ENCODE measurements at places on chromosomes 6 and 20.

- no peak overlapping the region for H3K4me3 ChIP-seq
- H3K36me3 ChIP-seq = no peaks in the 10 kb centered on the region
- peak overlapping the region; percentile 46 for H3K27ac ChIP-seq
- H3K4me1 ChIP-seq = peaks cover 51% of the 10 kb centered on the region
These were observed 19.1 kb downstream of the MDFI start for GRCh38 chr6:41657131-41658094.

DNA sequence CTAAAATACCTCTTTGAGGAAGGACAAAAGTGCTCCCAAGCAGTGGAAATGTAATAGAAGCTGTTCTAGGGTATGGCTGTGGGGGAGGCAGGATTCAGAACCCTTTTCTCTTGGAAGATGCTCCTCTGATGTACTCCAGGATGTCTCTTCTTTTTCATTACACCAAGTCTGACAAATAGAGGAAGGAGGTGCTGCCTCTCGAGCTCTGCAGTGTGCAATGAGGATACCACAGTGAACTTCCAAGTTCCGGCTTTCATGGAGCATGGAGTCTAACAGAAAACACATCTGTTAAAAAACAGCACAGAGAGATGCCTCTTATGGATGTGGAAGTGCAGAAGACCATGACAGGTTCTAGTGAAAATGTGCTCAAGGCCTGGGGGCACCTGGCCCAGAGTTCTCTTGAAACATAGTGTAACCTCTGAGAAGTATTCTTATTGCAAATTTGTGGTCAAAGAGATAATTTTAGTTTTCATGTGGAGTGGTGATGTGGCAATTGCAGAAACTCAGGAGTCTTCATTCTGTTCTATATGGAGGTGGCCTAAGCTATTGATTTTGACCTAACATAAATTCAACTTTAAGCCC, 362.0 kb upstream of the CITED2 start:
- DNase-seq = no peak
- H3K4me3 ChIP-seq = no peak overlapping the region
- no peaks in the 10 kb centered on the region for H3K27me3 ChIP-seq
- no peak overlapping the region for H3K27ac ChIP-seq
- H3K4me1 ChIP-seq = no peaks in the 10 kb centered on the region

DNA sequence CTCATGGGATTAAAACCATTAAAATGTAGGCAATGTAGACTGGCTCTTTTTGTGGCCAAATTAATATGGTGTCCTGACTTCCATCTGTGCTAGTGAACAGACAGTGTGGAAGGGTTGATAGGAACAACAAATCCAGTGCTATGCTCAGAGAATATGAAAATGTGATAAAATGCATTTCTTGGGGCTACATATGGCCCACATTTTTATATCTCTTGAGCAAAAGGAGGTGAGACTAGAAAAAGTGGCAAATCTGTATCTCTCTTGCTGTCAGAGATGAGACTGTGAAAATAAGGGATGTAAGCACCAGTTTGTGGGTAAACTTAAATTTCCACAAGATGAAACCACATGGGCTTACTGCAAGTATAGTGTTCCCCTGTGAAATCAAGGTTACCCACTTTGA, 162.1 kb downstream of the PHF3 start:
- no peaks in the 10 kb centered on the region for H3K36me3 ChIP-seq
- no peak overlapping the region for H3K27ac ChIP-seq
- no peak overlapping the region for H3K4me3 ChIP-seq
- no peak for DNase-seq

DNA sequence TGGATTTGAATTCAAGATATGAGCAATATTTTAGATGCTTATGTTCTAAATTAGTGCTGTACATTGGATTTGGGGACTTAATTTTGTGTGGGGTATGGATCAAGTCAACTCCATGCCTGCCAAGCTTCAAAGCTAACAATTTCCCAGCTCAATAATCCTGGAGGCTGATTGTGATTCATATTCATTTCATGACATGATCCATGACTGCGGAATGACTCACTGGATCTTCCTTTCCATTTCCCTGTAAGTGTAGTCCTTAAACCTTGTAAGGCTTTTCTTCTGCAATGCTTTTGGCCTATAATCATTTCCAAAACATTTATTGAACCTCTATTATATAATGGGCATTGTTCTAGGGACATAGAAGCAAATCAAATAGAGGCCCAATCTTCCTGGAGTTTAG, 44.7 kb upstream of the CCN2 start:
- H3K4me1 ChIP-seq = no peaks in the 10 kb centered on the region
- no peak overlapping the region for H3K4me3 ChIP-seq
- H3K36me3 ChIP-seq = no peaks in the 10 kb centered on the region

- no peak for DNase-seq
- no peaks in the 10 kb centered on the region for H3K36me3 ChIP-seq
- H3K4me3 ChIP-seq = no peak overlapping the region
- H3K27me3 ChIP-seq = no peaks in the 10 kb centered on the region
These were observed 276.8 kb upstream of the HSF2 start for GRCh38 chr6:122122686-122123085.

- H3K4me3 ChIP-seq = peak overlapping the region; percentile 98
- no peaks in the 10 kb centered on the region for H3K36me3 ChIP-seq
- peak; percentile 71 for DNase-seq
- H3K27ac ChIP-seq = peak overlapping the region; percentile 98
- H3K27me3 ChIP-seq = peaks cover 8% of the 10 kb centered on the region
- peaks cover 24% of the 10 kb centered on the region for H3K4me1 ChIP-seq
These were observed 381 bp downstream of the MAP3K7 start for GRCh38 chr6:90586546-90586835.

DNA sequence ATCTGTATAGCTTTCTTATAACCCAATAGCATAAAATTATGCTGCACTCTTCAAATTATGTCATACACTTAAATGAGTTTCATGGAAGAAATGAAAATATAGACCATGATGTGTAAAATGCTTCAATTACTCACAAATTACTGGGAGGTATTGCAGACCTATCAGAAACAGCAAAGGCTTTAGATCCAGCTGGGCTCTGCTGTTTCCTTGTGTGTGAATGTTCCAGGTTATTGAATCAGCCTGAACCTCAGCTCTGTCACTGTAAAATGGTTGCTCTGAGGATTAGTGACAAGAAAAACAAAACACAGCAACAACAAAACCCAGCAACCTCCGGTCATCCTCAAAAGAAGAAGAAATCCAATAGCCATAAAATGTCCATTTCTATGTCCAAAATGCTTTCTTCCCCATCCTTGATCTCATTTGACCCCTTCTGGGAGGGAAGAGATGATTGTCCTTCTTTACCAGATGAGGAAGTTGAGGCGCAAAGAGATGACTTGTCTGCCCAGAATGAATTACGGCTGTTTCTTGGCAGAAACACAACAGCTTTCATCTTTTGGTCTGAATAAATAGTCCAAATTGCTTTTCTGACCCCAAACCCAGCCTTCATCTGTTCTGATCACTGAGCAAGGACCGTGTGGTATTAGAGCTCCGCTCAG, 42.2 kb upstream of the TGM6 start:
- H3K4me1 ChIP-seq = no peaks in the 10 kb centered on the region
- H3K27ac ChIP-seq = no peak overlapping the region
- no peaks in the 10 kb centered on the region for H3K36me3 ChIP-seq
- no peak for DNase-seq
- H3K27me3 ChIP-seq = peaks cover 12% of the 10 kb centered on the region

GRCh38 chr20:4022386-4023286, 7.3 kb upstream of the RNF24 start:
- H3K4me1 ChIP-seq = peaks cover 20% of the 10 kb centered on the region
- no peak for DNase-seq
- peak overlapping the region; percentile 2 for H3K27ac ChIP-seq
- H3K36me3 ChIP-seq = no peaks in the 10 kb centered on the region
- H3K27me3 ChIP-seq = peaks cover 4% of the 10 kb centered on the region

GRCh38 chr6:156651486-156651885, 125.7 kb upstream of the ARID1B start:
- no peak overlapping the region for H3K4me3 ChIP-seq
- DNase-seq = no peak
- H3K4me1 ChIP-seq = peaks cover 14% of the 10 kb centered on the region
- no peak overlapping the region for H3K27ac ChIP-seq
- H3K36me3 ChIP-seq = no peaks in the 10 kb centered on the region

DNA sequence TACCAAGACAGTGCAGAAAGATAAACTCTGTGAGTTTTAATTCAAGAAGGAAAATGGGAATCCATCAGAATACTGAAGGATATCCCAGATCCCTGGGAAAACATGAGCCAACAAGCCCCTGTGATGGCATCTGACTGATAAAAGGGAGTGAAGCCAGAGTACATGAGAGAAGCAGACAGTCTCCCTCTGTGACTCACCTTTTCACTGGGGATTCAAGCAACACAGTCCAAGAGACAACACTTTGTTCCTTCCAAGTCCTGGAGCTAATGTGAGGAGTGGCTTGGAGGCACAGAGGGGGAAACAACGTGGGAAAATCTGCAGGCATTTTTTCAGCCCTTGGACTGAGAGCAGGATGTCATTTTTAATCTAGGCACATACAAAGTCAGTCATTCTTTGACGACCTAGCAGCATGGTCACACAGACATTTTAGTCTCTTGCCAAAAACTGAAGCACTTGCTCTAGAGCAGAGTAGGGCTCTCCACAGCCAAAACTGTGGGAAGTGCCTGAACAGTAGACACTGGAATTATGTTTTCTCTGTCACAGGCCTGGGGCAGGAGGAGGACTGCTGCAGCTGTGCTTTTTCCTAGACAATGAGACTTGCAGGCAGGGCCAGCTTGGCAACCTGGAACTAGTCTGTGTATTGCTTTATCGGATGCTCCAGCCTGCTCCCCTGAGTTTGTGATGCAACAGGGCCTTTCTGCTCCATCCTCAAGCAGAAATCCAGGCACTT, 465.0 kb upstream of the GJE1 start:
- no peak for DNase-seq
- H3K4me1 ChIP-seq = peaks cover 5% of the 10 kb centered on the region
- no peaks in the 10 kb centered on the region for H3K27me3 ChIP-seq
- H3K36me3 ChIP-seq = no peaks in the 10 kb centered on the region
- H3K27ac ChIP-seq = no peak overlapping the region

DNA sequence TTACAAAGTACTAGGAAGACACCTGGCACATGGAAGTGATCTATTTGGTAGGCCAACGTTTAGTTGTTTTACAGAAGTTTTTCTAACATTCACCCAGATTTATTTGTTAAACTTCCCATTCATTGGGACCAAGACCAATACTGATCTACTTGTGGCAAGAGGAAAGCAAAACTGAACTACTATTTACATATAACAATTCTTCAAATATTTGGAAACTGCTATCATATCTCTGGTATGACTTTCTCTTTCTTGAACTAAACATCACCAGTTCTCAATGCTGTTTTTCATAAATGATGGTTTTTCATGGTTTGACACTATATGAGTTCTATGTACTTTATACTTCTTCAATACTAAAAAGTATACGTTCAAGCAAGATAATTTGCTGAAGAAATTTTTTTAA, 189.2 kb downstream of the ASCC3 start:
- H3K27ac ChIP-seq = no peak overlapping the region
- no peaks in the 10 kb centered on the region for H3K27me3 ChIP-seq
- no peak overlapping the region for H3K4me3 ChIP-seq

DNA sequence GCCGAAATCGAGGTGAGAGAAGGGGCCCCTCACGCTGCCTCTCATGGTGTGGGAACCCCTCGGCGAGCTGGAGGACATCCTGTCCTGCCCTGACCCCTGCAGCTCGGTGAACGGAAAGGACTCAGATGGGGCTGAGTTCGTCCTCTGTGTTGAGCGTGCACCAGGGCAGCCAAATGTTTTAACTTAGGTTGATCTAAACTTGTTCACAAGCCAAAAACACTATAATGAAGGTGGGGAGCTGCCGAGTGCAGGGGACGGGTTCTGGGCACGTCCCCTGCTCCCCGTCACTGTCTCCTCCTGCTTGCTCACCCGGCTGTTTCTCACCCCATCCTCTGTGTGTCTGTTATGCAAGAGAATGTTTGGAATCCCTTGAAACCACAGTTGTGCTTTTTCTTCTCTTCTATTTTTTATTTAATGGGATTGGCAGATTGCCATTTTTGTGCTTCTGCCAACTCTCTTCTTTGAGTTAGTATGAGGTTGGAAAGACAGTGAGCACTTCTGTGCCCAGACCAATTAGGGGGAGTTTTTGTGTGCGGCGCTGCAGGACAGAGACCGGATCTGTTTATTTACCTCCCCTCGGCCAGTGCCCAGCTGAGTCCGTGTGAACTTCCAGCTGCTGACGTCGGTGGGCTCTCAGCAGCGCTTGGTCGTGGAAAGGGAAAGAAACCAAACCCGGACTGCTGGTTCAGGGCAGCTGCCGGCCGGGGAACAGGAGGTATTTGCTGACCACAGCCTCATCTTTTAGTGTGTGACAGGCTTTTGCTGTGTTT, 158.1 kb downstream of the DTNBP1 start:
- DNase-seq = no peak
- peaks cover 32% of the 10 kb centered on the region for H3K4me1 ChIP-seq
- H3K36me3 ChIP-seq = peaks cover 31% of the 10 kb centered on the region
- H3K27ac ChIP-seq = peak overlapping the region; percentile 12
